ENCODE measurements at places on chromosomes 2 and 18.

GRCh38 chr2:130785466-130786055 is 30.2 kb downstream of the AMER3 start:
- DNase-seq, result no peak

DNA sequence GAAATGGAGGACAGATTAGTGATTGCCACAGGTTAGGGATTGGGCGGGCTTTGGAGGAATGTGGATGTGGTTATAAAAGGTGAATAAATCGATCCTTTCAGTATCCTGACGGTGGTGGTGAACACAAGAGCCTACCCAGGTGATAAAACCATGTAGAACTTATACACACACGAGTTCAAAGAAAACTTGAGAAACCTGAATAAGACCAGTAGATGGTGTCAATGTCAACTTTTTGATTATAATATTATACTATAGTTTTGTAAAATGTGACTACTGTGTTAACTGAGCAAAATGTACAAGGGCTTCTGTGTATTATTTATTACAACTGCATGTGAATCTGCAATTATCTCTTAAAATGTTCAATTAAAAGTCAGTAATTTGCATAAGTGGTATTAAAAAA is 136.3 kb downstream of the ERBB4 start:
- DNase-seq, result no peak

- no peak for DNase-seq
Observed at GRCh38 chr18:51321696-51322095, 124.2 kb upstream of the MEX3C start.

GRCh38 chr2:10571057-10571456 is 118.7 kb downstream of the NOL10 start:
- DNase-seq, result no peak

- no peak for DNase-seq
Observed at GRCh38 chr18:59885579-59886163, 14.1 kb upstream of the PMAIP1 start.

Data from stimulated activated CD4-positive, alpha-beta T cell treated with anti-CD3 and anti-CD28 coated beads, Interleukin-12 subunit alpha, Interleukin-12 subunit beta, amount 100 ng/mL, for 24 hours (primary cell).